NCI-H1694 treated with DMSO at 0.1 percent for 48 hours (cell line): ENCODE measurements at places on chromosomes 5 and 9.

DNA sequence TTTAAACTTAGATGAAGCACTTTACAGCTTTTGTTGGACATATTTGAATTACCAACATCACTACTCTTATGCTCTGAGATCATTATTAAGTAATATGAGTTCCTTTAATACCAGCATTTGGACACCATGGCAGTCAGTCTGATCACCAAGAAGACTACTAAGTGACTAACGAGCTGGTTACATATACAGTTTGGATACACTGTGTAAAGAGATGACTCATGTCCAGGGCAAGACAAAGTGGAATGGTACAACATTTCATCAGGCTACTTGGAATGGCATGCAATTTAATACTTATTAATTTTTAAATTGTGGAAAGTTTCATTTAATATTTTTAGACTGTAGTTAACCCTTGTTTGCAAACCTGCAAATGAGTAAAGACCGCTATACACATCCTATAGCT is 237.4 kb upstream of the PRDM9 start:
- DNase-seq, result no peak

- DNase-seq, result no peak
Measured at GRCh38 chr5:157339409-157339808, 73.5 kb downstream of the CYFIP2 start.

GRCh38 chr5:138760448-138761110 is 7.4 kb downstream of the CTNNA1 start:
- DNase-seq, result no peak

GRCh38 chr5:107674655-107675054 is 3.9 kb upstream of the EFNA5 start:
- no peak for DNase-seq

GRCh38 chr9:32403567-32404260 is 19.3 kb downstream of the ACO1 start:
- DNase-seq, result no peak

- no peak for DNase-seq
Measured at GRCh38 chr5:40399349-40399748, 280.4 kb upstream of the PTGER4 start.

GRCh38 chr5:108769352-108769751 is 21.7 kb downstream of the FER start:
- DNase-seq, result no peak

DNA sequence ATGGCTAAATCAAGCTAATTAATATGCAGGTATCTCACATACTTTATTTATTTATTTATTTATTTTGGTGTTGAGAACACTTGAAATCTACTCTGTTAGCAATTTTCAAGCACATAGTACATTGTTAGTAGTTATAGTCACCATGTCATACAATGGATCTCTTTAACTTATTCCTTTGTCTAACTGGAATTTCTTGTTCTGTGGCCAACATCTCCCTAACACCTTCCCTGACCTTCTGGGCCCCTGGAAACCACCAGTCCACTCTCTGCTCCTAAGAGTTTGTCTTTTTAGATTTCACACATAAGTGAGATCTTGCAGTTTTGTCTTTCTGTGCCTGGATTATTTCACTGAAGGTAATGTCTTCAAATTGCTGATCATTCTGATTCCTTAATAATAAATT is 229.1 kb downstream of the SEMA5A start:
- DNase-seq, result no peak

GRCh38 chr5:172463031-172463430 is 8.7 kb upstream of the SH3PXD2B start:
- no peak for DNase-seq

- peak; percentile 53 for DNase-seq
Measured at GRCh38 chr9:91727316-91727861, 222.6 kb downstream of the ROR2 start.

DNA sequence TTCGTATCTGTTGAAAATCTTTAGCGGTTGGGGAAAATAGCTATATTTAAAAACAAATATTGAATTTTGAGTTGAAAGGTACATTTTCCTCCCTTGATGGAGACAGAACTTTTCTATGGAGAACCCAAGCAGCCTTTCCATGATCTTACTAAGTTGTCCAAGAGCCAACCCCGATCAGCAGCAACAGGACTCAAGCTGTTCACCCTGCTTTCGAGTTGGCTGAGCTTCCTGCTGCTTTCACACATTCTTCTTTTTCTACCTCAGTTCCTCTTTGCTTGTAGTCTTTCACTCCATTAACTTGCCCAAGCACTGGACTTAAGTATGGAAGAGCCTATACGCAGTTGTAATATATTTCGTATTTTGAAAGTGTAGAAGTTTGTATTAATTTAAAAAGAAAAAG is 59.4 kb downstream of the IL6ST start:
- no peak for DNase-seq

- DNase-seq, result peak; percentile 59
Measured at GRCh38 chr5:32506201-32506661, 61.7 kb upstream of the ZFR start.

GRCh38 chr5:10677533-10677932 is 83.5 kb downstream of the DAP start:
- no peak for DNase-seq

DNA sequence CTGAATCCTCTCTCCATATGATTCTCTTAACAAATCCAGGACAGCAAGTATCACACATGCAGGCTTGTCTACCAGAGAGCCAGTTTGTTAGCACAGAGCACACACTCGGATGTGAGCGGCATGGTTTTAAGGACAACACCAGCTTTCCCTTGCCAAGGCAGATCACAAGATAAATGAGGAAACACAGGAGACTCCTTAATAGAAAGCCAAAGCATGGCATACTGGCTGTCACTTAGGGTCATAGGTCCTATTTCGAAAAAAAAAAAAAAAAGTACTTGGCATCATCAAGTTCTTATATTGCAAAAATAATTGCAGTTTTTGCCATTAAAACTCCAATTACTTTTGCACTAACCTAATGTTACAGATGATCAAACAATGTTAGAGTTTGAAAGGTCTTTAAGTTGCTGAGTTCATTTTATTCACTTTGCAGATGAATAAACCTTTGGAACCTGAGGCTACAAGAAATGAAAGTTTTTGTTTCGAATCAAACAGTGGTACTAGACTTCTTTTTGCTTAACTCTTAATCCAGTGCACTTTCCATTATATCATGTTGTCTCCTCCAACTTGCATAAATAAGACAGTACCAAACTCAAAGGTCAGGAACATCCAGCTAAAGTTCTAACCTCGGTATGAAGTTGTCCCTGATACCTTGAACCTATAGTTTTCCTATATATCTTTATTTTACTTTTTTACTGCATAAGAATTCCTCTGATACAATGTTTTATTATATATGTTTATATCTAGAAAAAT is 138.5 kb downstream of the MPDZ start:
- no peak for DNase-seq
